ENCODE measurements at places on chromosomes 13 and 19. TPM values are rescaled to one million over a fixed set of nuclear protein-coding genes. Genes with fewer than 3 reads are reported as not detected.

GRCh38 chr13:39462906-39463305 lies 140.1 kb downstream of the LHFPL6 start:
- no peak for DNase-seq
- H3K27me3 ChIP-seq, result no peaks in the 10 kb centered on the region
- H3K27ac ChIP-seq, result no peak overlapping the region

GRCh38 chr19:3923912-3924311 lies 9.0 kb upstream of the NMRK2 start:
- H3K36me3 ChIP-seq, result no peaks in the 10 kb centered on the region
- H3K27ac ChIP-seq, result no peak overlapping the region
- DNase-seq, result no peak

GRCh38 chr19:38250821-38251563 lies 5.2 kb downstream of the PPP1R14A start:
- no peak overlapping the region for H3K4me3 ChIP-seq
- H3K4me1 ChIP-seq, result no peaks in the 10 kb centered on the region
- DNase-seq, result no peak
- no peaks in the 10 kb centered on the region for H3K36me3 ChIP-seq

- no peak overlapping the region for H3K27ac ChIP-seq
- H3K4me3 ChIP-seq, result no peak overlapping the region
- DNase-seq, result no peak
- no peaks in the 10 kb centered on the region for H3K4me1 ChIP-seq
- no peaks in the 10 kb centered on the region for H3K36me3 ChIP-seq
Measured at GRCh38 chr19:5993201-5993600, 15.3 kb upstream of the RANBP3 start.

DNA sequence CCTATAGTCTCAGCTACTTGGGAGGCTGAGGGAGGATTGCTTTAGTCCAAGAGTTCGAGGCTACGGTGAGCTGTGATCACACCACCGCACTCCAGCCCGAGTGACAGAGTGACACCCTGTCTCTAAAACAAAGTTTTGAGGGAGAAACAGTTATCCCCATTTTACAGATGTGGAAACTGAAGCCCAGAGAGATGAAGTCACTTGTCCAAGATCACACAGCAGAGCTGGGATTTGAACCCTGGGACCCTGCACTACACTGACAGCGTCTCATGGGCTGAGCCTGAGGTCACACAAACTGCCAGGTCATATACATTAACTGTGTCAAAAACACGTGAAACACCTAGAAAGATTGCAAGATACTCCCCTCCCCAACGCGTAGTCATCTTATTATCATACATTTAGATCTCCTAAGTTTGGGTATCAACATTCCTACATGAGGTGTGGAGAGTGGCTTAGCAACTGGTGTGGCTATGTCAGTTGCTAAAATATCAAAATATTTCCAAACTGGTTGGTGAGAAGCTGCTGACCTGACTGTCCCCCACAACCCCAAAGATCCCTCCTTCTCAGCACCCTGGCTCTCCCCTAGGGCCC lies 8.2 kb downstream of the FCGBP start:
- no peaks in the 10 kb centered on the region for H3K27me3 ChIP-seq
- no peak overlapping the region for H3K27ac ChIP-seq
- H3K4me3 ChIP-seq, result no peak overlapping the region
- H3K36me3 ChIP-seq, result no peaks in the 10 kb centered on the region
- no peak for DNase-seq

- H3K27ac ChIP-seq, result no peak overlapping the region
- H3K4me1 ChIP-seq, result peaks cover 5% of the 10 kb centered on the region
- no peaks in the 10 kb centered on the region for H3K36me3 ChIP-seq
- no peaks in the 10 kb centered on the region for H3K27me3 ChIP-seq
- H3K4me3 ChIP-seq, result no peak overlapping the region
Measured at GRCh38 chr13:110458594-110459365, 102.7 kb downstream of the RAB20 start.

GRCh38 chr13:44422755-44423643 lies 49.4 kb downstream of the SERP2 start:
- no peaks in the 10 kb centered on the region for H3K4me1 ChIP-seq
- H3K27me3 ChIP-seq, result no peaks in the 10 kb centered on the region
- no peak overlapping the region for H3K4me3 ChIP-seq

DNA sequence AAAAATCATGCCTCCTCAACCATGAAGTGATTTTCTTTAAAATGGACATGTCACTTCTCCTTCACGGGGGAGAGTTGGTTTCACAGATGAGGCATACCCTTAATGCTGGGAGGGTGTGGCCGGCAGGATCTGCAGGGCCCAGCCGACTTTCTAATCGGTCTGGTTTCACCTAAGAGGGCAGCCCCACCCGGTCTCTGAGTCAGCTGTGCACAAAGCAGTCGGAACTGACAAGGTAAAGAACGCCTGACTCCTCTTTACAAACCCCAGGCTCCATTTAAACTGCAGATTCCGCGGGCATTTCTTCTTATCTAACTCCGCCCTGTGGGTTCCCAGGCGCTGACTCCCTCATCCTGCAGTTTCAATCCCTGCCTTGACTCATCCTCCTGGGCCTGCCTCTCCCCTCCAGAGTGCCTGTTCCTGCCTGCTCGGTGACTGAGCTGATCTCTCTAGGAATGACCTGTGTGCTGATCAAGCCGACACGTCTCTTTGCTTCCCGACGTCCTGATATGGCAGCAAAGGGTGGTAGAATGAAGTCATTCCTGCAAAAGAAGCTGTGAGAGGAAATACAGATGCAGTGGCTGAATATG lies 63.4 kb downstream of the EFNB2 start:
- H3K27ac ChIP-seq, result no peak overlapping the region
- H3K4me3 ChIP-seq, result no peak overlapping the region
- H3K27me3 ChIP-seq, result no peaks in the 10 kb centered on the region
- no peak for DNase-seq
- no peaks in the 10 kb centered on the region for H3K4me1 ChIP-seq

DNA sequence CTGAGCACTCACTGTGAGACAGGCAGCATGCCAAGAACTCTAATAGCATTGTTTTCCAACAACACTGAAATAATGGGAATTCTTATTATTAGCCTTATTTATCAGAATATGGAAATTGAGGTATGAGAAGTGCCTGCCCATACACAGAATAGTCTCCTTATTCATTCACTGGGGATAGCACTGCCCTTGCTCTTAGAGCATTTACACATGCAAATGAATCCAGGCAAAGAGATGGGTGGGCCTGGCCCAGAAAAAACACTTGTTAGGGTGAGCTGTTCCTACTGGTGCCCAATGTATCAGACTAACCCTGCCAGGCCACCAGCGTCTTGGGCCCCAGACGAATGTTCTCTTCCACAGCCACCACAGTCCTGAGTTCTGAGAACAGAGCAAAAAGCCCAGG lies 112.9 kb downstream of the TUBA3C start:
- no peak for DNase-seq
- H3K27ac ChIP-seq, result no peak overlapping the region
- no peaks in the 10 kb centered on the region for H3K36me3 ChIP-seq
- no peak overlapping the region for H3K4me3 ChIP-seq

- no peak overlapping the region for H3K4me3 ChIP-seq
- H3K27ac ChIP-seq, result no peak overlapping the region
- H3K27me3 ChIP-seq, result no peaks in the 10 kb centered on the region
- no peak for DNase-seq
Measured at GRCh38 chr13:33256148-33256840, 29.3 kb downstream of the STARD13 start.

DNA sequence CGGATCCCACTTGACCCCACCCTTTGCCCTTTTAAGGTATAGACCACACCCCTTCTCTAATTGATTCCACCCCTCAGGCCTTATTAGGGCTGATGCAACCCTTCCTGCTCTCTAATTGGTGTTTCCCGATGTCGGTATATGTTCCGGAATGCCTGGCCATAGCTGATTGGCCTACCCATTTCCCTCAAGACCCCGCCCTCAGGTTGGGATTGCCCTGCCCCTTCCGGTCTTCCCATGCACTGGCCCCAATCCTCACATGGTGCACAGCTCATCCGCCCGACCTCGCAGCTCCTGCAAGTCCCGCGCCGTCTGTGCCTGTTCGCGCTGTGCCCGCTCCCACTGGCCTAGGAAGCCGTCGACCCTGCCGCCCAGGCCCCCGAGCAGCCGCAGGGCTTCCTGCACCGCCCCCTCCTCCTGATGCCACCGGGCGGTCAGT lies 18.1 kb downstream of the TSKS start:
- H3K27ac ChIP-seq, result no peak overlapping the region
- no peak for DNase-seq
- H3K27me3 ChIP-seq, result no peaks in the 10 kb centered on the region
- no peak overlapping the region for H3K4me3 ChIP-seq
- H3K4me1 ChIP-seq, result no peaks in the 10 kb centered on the region

DNA sequence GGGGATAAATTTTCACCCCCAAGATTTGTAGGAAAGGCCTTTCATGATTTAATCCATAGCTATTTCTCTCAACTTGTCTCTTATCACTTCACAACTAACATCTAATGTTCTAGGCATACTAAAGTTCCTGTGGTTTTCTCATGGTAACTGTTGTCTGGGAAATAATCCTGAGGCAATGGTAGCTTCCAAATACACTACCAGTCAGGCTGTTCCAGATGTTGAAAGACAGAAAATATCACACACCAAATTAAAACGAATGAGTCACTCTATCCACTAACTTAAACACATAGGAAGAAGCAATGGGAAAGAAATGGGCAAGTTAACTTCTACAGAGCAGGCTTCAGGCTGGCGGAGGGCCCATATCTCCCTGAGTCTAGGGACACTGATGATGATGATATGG lies 77.7 kb upstream of the MYO16 start:
- H3K27ac ChIP-seq, result no peak overlapping the region
- H3K27me3 ChIP-seq, result no peaks in the 10 kb centered on the region
- no peaks in the 10 kb centered on the region for H3K4me1 ChIP-seq
- no peak for DNase-seq

DNA sequence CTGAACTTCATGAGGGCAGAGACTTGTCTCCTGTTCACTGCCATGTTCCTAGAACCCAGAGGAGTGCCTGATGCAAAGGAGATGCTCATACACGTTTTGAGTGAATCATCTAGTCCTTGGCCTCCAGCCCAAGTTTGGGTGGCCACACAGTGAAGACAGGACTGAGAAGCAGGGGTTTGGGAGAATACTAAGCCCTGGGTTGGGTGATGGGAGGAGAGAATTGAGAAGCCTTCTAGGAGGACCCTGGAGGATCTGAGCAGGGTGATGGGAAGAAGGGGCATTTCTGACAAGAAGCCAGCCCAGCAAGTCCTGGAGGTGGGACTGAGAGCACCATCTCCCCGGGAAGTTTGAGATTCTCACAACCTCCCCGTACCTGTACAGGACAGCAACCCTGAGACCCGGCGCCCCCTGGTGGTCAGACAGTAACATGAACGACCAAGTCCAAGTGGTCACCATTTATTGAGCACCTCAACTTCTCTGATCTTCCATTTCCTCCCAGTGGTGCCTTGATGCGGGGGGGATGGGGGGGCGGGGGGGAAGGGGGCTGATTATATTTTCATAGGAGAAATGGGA lies 11.0 kb downstream of the CTU1 start:
- H3K27me3 ChIP-seq, result no peaks in the 10 kb centered on the region
- DNase-seq, result peak; percentile 56
- no peak overlapping the region for H3K4me3 ChIP-seq
- H3K27ac ChIP-seq, result no peak overlapping the region
- H3K36me3 ChIP-seq, result peaks cover 21% of the 10 kb centered on the region

DNA sequence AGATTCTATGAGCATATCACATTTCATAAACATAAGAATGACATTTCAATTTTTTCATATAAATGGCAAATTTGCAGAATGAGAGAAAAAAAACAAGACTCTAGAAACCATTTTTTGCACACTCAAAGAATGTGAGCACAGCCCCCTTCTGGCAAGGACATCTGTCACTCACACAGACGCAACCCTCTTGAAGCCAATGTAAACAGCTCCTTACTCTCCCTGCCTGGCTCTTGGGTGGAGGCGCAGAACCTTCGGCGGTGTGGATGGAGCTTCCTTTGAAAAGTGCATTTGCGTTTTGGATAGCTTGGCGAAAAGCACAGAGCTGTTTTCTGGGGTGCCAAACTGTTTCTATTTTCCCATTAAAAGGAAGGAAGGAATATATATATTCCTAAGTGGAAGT lies 367.6 kb upstream of the TSHZ3 start:
- H3K27me3 ChIP-seq, result no peaks in the 10 kb centered on the region
- H3K4me1 ChIP-seq, result no peaks in the 10 kb centered on the region
- DNase-seq, result no peak
- no peak overlapping the region for H3K4me3 ChIP-seq
- H3K27ac ChIP-seq, result no peak overlapping the region
- no peaks in the 10 kb centered on the region for H3K36me3 ChIP-seq

DNA sequence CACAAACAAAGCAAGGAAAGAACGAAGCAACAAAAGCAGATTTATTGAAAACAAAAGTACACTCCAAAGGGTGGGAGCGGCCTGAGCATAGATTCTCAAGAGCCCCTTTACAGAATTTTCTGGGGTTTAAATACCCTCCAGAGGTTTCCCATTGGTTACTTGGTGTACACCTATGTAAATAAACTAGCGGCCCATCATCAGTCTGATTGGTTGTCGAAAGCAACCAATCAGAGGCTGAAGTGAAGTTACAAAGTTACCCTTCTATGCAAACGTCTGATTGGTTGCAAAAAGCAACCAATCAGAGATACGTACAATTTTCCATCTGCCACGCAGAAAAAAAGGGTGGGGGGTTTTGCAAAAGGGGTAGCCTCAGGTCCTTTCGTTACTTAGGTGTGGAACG lies 96.3 kb upstream of the UBAC2 start:
- no peaks in the 10 kb centered on the region for H3K4me1 ChIP-seq
- no peak for DNase-seq
- peaks cover 2% of the 10 kb centered on the region for H3K27me3 ChIP-seq
- no peak overlapping the region for H3K4me3 ChIP-seq
- no peak overlapping the region for H3K27ac ChIP-seq

DNA sequence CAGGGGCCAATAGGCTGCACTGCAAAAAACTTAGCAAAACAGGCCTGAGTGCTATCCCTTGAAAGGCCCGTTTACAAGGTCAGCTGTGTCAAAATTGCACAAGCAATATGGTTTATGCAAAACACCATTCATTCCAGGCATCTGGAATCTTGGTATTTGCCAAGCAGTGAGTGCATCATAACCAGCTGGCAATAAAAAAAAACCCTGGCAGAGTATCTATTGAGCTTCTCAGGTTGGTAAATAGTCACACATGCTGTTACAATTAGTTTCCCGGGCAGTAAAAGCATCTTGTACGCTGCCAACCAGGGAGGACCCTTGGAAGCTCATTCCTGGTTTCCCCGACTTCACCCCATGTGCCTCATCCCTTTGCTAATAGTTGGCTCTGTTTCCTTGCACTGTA lies 21.3 kb downstream of the ZNF77 start:
- no peak overlapping the region for H3K27ac ChIP-seq
- no peaks in the 10 kb centered on the region for H3K36me3 ChIP-seq
- no peaks in the 10 kb centered on the region for H3K4me1 ChIP-seq
- no peaks in the 10 kb centered on the region for H3K27me3 ChIP-seq

PCDH8 gene
- not detected for total RNA-seq

COG3 gene
- total RNA-seq, result 51.1 TPM

RFPL4A gene
- total RNA-seq, result not detected

ZNF154 gene
- total RNA-seq, result 6.7 TPM

ZNF540 gene
- total RNA-seq, result 24.2 TPM

DYRK1B gene
- 28.4 TPM for total RNA-seq

CGB8 gene
- total RNA-seq, result not detected

FSD1 gene
- total RNA-seq, result 0.73 TPM

SPTBN4 gene
- 0.30 TPM for total RNA-seq

KLK4 gene
- not detected for total RNA-seq

EHD2 gene
- total RNA-seq, result not detected

TMEM38A gene
- 0.99 TPM for total RNA-seq

ZNF726 gene
- total RNA-seq, result 3.0 TPM

ZNF577 gene
- total RNA-seq, result 18.5 TPM

Data from CD4-positive, alpha-beta memory T cell (primary cell).